Dermis blood vessel endothelial cell (primary cell): ENCODE measurements at places on chromosomes 6 and 20. TPM values are rescaled to one million over a fixed set of nuclear protein-coding genes. Genes with fewer than 3 reads are reported as not detected.

- DNase-seq, result peak; percentile 14
These were observed 87.8 kb downstream of the GMDS start for GRCh38 chr6:2157441-2158127.

GRCh38 chr6:106648651-106649308 is 19.4 kb downstream of the QRSL1 start:
- DNase-seq, result no peak

The BPIFB4 gene
- total RNA-seq, result not detected in 2 replicates

DNA sequence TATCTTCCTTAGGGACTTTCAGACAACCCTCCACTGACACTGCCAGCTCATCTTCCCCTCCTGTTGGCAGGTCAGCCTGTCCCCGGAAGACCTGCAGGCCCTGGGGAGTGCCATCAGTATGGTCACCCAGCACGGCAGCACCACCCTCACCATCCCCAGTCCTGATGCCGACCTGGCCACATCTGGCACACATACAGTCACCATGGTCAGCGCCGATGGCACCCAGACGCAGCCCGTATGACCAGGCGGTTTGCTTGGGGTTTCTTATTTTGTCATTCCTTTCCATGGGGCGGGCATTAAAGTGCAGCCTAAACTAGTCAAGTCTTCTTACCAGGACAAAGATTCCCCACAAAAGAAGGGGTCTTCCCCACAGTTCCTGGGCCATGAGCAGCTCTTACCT is 3.9 kb upstream of the DEF6 start:
- no peak for DNase-seq

The SF3B5 gene
- total RNA-seq, result 69.7 and 124 TPM in 2 replicates

The ACTL10 gene
- 1.9 and 2.2 TPM in 2 replicates for total RNA-seq

GRCh38 chr20:3800256-3800877 is 4.3 kb downstream of the CDC25B start:
- DNase-seq, result no peak

GRCh38 chr6:82094166-82094806 is 153.3 kb downstream of the IBTK start:
- no peak for DNase-seq

The VNN1 gene
- total RNA-seq, result not detected in 2 replicates
